ENCODE measurements at places on chromosomes 1 and 21.

DNA sequence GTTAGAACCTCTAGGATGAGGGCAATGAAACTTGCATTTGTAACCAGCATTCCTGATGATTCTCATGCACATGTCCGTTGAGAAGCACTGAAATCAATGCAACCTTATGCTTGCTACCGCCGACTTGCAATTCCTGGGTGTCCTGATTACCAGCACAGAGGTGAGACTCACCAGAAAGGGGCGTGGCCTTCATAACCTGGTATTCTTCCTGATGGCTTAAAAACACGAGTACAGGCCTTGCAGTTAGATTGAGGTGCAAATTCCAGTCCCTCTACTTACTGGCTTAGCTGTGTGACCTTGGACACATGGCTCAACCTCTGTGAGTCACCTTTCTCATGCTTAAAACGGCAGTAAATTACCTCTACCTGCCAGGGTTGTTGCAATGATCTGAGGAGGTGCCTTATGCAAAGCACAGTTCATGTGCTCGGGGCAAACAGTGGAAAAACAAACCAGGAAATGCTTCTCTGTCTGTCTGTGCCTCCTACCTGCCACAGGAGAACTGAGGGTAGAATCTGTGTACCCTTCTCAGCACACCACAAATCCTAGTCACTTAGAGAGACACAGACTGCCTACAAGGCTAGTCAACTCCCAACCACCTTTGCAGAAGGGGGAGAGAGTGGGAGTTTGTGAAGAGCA is 39.1 kb upstream of the ECE1 start:
- DNase-seq = no peak

DNA sequence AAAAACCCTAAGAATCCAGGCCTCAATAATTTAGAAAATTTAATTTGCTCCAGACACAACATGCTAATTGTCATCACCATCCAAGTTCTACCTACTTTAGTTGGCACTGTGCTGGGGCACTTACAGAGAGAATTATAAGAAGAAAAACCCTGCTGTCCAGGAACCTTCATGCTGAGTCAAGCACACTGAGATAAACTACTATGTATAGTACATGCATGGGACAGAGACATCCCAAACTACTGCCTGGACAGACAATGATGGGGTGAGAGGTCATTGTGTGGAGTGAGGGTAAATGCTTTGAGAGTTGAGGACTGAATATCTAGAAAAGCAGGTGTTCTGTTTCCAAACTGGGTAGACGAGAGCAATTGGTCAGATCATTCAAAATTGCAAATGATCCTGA is 135.3 kb upstream of the CTTNBP2NL start:
- no peak for DNase-seq

DNA sequence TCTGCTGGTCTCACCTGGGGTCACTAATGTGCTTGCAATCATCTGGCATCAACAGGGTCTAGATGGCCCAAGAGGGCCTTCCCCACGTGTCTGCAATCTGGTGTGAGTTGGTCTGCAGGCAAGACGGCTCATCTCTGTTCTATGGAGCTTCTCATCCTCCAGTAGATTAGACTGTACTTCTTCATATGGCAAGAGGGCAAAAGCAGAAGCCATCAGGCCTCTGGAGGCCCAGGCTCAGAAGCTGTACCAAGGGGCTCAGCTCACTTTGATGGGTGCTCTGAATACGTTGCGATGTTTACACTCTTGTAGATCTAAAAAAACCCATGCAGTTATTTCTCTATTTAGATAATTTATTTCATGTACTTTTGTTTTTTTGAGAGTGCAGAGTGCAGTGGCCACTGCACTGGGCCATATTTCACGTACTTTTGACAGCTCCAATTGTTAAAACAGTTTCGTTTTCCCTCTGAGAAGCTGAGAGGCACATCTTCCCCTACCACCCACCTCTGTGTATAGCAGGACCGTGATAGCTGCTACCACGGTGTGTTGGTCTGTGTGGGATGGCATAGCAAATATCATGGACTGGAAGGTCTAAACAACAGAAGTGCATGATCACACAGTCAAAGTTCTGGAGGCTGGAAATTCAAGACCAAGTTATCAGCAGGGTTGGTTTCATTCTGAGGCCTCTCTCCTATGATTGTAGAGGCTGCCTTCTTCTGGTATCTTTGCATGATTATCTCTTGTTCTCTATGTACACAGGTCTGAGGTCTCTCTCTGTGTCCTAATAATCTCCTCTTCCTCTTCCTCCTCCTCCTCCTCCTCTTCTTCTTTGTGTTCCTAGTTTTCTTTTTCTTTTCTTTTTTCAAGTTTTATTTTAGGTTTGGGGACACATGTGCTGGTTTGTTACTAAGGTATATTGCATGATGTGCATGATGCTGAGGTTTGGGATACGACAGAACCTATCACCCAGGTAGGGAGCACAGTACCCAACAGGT is 17.0 kb downstream of the CITED4 start:
- no peak for DNase-seq

- no peak for DNase-seq
Observed at GRCh38 chr1:233368106-233368788, 40.7 kb downstream of the MAP3K21 start.

DNA sequence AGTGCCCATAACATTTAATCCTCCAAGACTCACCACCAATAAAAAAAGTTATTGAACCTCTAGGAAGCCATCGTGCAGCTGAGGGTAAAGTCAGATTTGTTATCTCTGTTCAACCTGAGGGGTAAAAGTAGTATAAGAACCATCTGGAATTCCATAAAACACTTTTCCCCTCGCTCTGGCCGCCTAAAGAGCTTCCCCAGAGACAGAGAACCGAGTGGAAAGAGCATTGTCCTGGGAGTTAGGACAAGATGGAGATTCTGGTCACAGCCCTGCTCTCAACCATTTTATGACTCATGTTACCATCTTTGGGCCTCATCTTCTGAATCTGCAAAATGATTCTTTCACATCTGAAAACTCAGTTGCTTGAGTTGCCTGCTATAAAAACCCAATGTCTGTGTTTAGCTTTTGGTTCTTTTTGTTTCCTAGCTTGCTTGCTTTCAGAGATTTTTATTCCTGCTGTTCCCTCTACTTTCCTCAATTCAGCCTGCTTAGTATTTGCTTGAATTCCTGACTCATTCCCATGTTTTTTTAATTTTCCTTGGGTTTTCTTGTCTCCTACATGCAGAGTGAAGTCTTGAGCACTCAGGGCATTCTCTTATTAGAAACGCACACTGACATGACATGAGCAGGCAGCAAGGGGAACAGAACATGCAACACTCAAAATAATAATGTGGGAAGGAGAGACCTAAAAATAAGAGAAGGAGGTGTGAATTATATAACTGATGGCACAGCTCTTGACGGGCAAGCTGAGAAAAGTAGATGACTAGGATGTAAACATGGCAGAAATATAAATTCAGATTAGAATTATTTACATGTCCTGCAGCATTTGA is 1.7 kb downstream of the EPHX4 start:
- no peak for DNase-seq

DNA sequence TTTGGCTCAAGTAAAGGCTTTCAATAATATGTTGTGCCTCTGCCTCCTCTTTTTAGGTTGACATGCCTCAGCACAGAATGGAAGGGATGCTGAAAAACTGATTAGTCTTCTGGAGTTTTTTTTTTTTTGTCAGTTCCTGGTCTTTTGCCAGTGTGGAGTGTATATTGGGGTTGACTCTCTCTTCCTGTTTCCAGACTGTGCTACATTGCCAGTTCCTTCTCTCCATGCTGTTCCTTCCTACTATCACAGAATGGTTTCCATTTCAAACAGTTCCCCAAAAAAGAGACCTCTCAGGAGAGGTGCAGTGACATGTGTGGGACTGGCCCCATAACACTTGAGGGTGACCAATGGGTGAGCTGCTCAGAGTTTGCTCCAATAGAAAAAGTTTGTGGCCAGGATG is 101.7 kb upstream of the ETV3 start:
- DNase-seq = no peak

DNA sequence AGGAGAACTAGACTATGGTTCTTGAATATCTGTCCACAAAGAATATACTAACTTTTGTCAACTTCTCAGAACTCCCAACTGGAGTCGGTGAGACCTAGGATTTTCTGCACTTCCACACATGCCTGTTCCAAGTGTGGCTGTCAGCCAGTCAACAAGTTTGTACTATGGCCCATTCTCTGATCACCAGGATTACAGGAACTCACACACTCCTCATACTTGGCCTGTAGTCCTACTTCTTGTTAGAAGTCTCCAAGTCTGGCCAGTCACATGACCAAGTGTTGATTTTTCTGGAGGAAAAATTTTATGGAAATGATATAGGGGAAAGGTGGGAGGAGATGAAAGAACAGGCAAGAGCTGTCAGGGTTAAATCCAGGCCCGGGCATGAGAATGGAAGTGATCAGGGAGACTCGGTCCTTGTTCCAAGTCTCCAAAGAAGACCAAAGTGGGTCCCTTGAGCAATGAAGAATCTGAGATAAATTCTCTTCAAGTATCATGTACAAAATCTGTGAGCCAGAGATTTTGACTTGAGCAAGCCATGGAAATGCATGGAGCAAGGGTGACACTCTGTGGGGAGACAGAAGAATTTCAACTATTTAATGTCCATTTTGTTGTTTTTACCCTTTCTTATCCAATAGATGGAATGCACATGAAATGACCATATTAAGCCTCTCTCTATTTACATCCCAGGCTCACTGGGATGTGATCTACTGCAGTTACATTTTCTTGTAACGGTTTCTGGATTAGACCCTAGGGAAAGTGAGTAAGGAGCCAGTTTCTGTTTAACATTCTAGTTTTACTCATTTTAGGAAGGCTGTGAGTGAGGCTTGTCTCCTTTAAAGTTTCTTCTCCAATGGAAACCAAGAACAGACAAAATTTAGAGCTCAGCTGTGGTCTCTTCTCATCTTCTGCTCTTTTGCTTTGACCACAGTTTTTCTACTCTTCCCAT is 320.9 kb downstream of the ASTN1 start:
- DNase-seq = no peak

DNA sequence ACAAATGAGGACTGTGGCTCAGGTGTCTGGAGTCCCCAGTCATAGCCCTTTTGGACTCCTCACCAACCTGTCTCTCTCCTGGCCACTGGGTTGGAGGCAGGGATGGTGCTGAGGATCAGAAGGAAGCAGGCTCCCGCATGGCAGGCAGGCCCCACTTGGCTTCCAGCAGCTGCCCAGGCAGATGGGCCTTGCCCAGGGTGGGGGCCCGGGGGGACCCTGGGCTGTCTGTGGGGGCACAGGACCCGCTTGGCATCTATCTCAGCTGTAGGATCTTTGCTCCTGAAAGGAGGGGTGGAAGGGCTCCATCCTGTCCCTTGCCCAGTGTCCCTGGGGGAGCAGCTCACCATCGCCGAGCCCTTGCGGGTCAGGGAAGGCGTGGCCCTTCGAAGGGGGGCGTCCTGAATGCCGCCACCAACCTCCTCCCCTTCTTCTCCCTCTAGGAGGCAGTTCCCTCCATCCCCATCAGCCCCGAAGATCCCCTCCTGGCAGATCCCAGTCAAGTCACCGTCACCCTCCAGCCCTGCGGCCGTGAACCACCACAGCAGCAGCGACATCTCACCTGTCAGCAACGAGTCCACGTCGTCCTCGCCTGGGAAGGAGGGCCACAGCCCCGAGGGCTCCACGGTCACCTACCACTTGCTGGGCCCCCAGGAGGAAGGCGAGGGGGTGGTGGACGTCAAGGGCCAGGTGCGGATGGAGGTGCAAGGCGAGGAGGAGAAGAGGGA is 154.5 kb downstream of the PEX14 start:
- DNase-seq = no peak

DNA sequence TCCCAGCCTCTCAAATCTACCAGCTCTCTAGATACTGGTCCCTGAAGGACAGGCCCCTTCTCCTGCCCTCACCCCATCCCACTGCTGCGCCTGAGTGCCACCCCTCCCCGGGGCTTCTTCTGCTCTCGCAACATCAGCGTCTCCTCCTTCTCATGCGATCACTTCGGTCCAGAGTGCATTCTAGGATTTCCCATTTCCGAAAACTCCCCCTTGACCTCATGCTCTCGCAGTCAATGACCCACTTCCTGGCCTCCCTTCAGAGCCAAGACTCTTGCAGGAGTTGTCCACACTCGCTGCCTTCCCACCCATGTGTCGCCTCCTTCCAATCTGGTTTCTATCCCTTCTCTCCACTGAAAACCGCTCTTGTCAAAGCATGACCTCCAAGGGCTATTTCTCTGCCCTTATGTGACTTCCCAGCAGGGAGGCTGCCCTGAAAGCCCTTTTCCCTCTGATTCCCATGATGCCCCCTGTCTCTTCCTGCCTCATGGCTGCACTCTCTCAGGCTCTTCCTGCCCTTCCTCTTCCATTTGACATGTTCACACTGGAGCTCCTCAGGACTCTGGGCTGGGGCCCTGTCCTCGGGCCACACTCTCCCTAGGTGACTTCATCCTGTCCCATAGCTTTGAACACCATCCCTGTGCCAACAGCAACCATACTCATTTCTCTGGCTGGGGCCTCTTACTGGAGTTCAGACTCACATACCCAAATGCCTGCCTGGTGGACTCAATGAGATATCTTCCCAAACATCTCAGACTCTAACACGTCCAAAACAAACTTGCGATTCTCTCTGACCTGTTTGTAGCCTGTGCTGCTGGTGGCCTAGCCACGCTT is 46.0 kb downstream of the LDLRAD2 start:
- DNase-seq = no peak

DNA sequence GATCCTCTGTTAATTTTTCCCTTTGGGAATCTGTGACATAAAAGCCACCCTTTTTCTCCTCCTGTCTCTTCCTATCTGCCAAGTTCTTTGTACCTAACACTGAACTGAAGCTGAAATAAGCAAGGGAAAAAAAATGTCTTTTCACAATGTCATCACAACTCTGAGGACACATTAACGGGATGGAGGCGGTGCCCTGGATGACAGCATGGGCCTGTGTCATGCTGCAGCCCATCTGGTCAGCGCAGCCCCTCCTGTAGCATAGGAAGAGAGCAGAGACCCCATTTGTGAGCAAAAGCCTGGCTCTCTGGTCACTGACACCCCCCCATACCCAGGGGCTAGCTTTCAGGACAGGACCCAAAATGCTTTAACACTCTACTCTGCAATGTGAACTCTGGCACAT is 22.5 kb downstream of the SYT2 start:
- no peak for DNase-seq
